Vagina (tissue), 2 donors: ENCODE measurements at places on chromosomes 2 and 18. TPM values are rescaled to one million over a fixed set of nuclear protein-coding genes. Genes with fewer than 3 reads are reported as not detected.

- DNase-seq: no peak
Observed at GRCh38 chr2:55109219-55109891, 59.1 kb upstream of the RTN4 start.

- no peak for DNase-seq
Observed at GRCh38 chr2:233973786-233974185, 56.6 kb downstream of the TRPM8 start.

GRCh38 chr2:213640738-213641425 is 356.6 kb downstream of the SPAG16 start:
- no peak for DNase-seq

DNA sequence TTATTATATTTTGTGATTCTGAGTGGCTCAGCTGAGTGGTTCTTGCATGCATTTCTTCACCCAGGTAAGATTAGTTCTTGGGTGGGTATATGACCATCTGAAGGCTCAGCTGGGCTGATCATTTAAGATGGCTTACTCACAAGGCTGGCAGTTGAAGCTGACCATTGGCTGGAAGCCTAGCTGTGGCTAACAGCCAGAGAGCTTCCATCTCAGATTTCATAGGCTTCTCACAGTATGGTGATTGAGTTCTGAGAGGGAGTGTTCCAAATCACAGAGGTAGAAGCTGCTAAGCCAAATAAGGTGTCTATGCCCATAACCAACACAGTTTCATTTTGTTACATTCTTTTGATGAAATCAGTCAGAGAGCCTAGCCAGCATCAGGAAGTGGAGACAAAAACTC is 117.4 kb upstream of the RPRM start:
- DNase-seq: no peak

- DNase-seq: no peak
Observed at GRCh38 chr18:63550068-63550467, 7.9 kb downstream of the SERPINB12 start.

- DNase-seq: no peak
Observed at GRCh38 chr2:173216668-173217067, 138.0 kb upstream of the CDCA7 start.

- DNase-seq: no peak
Observed at GRCh38 chr18:50189160-50189559, 5.8 kb downstream of the MYO5B start.

GRCh38 chr2:64186699-64187605 is 42.7 kb upstream of the PELI1 start:
- DNase-seq: no peak

DNA sequence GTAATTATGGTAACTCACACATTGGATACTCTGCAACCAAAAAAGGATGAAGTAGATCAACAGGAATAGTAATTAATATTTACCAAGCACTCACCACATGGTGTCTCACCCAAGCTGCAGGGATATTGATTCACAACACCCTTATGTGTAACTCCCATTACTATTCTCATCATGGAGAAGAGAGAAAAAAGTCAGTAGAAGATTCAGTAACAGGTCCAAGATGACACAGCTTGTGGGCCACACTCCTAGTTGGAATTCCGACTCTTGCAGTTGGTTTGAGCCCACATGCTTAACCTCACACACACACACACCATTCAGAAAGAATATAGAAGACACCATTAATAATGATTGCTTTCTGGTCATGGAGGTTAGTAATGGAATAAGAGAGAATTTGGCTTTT is 1.7 kb upstream of the MLPH start:
- DNase-seq: no peak

DNA sequence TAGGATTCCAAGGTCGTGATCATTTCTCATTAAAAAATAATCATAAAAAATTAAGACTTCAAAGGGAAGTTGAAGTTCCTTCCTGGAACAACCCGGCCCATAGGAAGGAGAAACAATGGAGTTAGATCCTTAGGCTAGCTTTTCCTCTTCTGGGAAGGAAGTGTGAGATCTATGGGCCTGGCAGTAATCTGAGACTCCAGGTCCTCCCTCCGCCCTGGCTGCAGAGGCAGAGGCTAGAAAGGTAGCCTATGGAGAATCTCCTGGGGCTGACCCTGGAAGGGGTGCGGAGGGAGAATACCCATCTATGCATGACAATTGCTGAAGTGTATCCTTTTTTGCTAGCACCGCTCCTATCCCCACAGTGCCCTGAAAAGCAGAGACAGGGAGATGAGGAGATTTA is 37.9 kb downstream of the TRIB2 start:
- no peak for DNase-seq

DNA sequence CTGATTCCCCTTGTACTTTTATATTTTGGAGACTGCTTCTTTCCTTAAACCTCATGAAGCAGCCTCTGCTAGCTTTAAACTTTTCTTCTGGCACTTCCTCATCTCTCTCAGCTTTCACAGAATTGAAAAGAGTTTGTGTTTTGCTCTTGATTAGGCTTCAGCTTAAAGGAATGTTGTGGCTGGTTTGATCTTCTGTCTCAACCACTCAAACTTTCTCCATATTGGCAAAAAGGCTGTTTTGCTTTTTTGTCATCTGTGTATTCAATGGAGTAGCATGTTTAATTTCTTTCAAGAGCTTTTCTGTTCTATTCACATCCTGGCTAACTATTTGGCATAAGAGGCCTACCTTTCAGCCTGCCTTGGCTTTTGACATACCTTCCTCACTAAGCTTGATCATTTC is 36.3 kb upstream of the MSTN start:
- DNase-seq: no peak

GRCh38 chr18:49859725-49860124 is 46.4 kb upstream of the ACAA2 start:
- no peak for DNase-seq

- no peak for DNase-seq
Observed at GRCh38 chr18:69353023-69353422, 47.7 kb upstream of the DOK6 start.

DNA sequence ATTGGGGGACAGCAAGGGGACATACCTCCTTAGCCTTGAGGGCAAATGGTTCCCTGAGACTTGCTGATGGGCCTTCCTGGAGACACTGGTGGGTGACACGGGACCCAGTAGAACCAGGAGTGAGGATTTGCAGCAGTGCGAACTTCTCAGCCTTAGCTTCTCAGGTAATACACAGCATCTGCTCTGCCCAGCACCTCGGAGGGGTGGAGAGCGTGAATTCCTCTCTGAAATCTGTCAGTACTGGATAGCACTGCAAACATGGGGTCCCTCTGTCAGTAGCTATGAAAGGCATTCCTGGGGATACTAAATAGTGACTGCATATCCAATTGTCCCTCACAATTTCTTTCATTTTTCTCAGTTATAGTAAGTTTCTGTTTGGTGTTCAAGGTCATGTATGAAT is 151.7 kb downstream of the GBX2 start:
- no peak for DNase-seq

DNA sequence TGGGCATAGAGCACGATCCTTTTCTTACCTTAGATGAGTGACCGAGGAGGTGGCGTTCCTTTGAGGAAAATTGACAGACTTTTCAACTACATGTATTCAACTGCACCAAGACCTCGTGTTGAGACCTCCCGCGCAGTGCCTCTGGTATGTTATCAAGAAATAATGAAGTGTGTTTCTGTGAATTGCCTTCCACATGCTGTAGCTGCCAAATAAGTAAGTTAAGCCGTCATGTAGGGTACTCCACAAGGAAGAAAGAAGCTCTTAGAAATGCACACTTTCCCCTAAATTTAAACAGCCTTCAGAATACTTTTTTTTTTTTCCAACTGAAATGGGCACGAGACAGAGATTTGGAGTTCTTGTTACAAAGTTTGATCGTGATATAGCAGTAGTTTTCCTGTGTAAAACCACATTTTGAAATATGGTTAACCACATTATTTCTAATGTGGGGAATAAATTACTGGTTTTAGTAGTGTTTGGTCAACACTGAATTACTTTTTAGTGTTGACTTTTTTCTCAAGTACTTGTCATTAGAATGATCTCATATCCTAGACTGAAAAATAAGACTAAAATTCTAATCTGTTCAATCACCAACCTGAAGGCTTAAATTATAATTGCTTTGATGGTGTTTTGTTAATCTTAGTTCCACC is 30.5 kb downstream of the PDK1 start:
- DNase-seq: no peak

DNA sequence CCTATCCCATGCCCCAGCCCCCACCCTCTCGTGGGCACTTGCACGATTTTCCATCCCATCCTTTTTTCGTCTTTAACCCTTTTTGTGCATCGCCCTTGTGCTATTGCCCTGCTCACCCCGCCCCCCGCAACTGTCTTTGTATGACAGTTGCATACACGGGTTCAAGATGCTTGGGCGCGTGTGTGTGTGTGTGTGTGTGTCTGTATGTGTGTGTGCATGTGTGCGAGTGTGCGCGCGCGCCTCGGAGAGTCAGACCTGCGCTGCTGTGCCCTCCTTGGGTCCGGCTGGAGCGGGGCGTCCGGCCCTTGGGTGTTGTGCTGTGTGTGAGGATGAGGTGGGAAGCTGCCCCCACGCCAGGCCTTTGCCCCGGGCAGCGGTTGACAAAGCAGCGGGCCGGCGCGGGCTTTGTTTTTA is 230.7 kb downstream of the HAUS1 start:
- no peak for DNase-seq

GRCh38 chr2:130872741-130873125 is 36.0 kb downstream of the ARHGEF4 start:
- no peak for DNase-seq

GRCh38 chr18:48558248-48558647 is 19.4 kb downstream of the CTIF start:
- DNase-seq: no peak

- DNase-seq: no peak
Observed at GRCh38 chr2:79670198-79670597, 157.3 kb downstream of the CTNNA2 start.

DNA sequence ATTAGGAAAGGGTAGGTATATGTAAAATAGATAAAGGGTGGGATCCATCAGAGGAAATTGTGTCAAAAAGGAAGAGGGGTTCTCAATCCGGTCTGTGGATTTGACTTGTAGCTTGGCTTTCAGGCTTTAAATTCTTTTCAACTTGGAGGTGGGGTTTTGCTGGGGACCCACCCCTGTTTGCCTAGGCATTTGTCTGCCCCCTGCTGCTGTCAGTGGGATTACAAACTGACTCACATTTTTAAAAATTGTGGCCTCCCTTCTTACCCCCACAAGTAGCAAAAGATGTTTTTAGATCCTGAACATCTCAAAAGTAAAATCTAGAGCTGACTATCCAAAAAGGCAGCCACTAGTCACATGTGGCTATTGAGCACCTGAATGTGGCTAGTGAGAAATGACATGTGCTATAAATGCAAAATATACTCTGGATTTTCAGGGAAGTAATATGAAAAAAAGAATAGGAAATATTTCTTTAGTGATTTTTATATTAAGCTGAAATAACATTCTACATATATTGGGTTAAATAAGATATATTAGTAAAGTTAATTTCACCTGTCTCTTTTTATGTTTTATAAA is 178.9 kb downstream of the GFPT1 start:
- DNase-seq: no peak

DNA sequence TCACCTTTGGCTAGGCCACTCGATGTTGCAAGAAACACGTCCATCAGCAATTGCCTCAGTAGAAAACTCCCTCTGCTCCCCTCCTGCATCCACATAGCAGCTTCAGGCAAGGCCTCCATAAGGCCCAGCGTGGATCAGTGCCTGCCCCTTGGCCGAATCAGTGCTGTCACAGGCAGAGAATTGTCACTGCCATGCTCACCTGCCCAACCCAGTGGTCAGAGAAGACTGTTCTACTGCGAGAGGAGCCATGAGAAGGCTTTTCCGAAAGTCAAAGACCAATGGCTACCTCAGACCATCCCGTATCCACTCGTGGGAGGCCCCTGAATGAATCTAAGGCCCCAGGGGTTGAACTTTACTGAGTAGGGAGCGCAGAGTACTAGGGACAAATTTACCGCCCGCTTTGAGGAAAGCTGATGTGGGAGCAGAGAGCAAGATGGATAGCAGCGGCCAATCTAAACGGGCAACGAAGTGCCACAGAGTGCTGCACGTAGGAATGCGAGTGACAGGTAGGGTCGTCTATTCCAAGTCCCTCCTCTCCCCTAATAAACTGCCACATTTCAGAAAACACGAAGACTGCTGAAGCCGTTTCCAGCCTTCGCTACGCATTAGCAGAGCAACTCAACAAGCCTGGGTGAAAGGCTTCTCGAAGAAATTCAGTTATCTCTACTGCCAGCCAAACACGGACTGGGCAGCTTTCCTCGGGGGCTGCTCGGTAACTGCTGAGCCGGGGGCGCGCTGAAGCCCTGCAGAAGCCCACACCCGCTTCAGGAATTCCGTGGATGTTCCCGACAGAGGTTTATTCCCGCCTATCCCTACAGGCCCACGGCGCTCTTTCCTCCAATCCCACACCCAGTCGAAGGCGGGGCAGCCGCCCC is 968 bp upstream of the RALBP1 start:
- DNase-seq: no peak

DNA sequence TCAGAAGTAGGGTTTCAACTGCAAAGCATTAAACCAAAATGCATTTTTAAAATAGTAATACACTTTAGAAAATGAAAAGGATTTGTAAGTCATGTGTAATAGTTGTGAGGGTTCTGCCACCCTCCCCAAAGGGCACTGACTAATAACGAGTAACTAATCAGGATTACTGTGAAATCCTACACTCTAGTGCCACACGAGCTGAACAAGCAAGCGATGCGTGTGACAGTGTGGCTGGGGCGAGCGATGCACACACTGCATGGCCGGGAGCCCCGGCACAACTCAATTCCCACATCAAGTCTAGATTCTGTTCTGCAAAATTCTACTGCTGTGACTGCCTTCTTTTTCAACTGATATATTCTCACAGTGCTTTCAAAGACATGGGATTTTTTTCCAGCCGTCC is 156.4 kb downstream of the SEPTIN10 start:
- DNase-seq: no peak

GRCh38 chr2:30428348-30428662 is 18.7 kb upstream of the LCLAT1 start:
- no peak for DNase-seq

GRCh38 chr2:60482222-60482621 is 71.2 kb downstream of the BCL11A start:
- no peak for DNase-seq

Gene MAL
- total RNA-seq: 71.0 TPM

Gene FOXD4L1
- total RNA-seq: not detected

Gene ADAM23
- total RNA-seq: 5.2 TPM

Gene AKAIN1
- total RNA-seq: not detected

Gene GNAL
- 23.3 TPM for total RNA-seq

Gene RAB27B
- 6.1 TPM for total RNA-seq

Gene POTEJ
- not detected for total RNA-seq

Gene MOGAT1
- not detected for total RNA-seq

Gene CXCR1
- 0.49 TPM for total RNA-seq

Gene SERPINB10
- total RNA-seq: 0.98 TPM

Gene ETAA1
- total RNA-seq: 15.2 TPM

Gene CXCR2
- 6.4 TPM for total RNA-seq

Gene DNAJC5G
- 1.5 TPM for total RNA-seq

Gene BMP10
- not detected for total RNA-seq

Gene HTRA2
- total RNA-seq: 24.3 TPM

Gene SPATA3
- total RNA-seq: not detected

Gene DES
- total RNA-seq: 883 TPM
